Stimulated activated CD4-positive, alpha-beta T cell treated with anti-CD3 and anti-CD28 coated beads, Interleukin-2, amount 100 ng/mL, for 24 hours (primary cell): ENCODE measurements at places on chromosomes 2 and 18.

- no peak for DNase-seq
These were observed 111.3 kb upstream of the TLK1 start for GRCh38 chr2:171271971-171272436.

GRCh38 chr2:84969511-84970209 is 1.3 kb upstream of the KCMF1 start:
- peak; percentile 18 for DNase-seq

GRCh38 chr18:28766027-28766426 is 589.1 kb upstream of the CDH2 start:
- no peak for DNase-seq

- no peak for DNase-seq
These were observed 139.4 kb downstream of the NBAS start for GRCh38 chr2:15421753-15422152.

DNA sequence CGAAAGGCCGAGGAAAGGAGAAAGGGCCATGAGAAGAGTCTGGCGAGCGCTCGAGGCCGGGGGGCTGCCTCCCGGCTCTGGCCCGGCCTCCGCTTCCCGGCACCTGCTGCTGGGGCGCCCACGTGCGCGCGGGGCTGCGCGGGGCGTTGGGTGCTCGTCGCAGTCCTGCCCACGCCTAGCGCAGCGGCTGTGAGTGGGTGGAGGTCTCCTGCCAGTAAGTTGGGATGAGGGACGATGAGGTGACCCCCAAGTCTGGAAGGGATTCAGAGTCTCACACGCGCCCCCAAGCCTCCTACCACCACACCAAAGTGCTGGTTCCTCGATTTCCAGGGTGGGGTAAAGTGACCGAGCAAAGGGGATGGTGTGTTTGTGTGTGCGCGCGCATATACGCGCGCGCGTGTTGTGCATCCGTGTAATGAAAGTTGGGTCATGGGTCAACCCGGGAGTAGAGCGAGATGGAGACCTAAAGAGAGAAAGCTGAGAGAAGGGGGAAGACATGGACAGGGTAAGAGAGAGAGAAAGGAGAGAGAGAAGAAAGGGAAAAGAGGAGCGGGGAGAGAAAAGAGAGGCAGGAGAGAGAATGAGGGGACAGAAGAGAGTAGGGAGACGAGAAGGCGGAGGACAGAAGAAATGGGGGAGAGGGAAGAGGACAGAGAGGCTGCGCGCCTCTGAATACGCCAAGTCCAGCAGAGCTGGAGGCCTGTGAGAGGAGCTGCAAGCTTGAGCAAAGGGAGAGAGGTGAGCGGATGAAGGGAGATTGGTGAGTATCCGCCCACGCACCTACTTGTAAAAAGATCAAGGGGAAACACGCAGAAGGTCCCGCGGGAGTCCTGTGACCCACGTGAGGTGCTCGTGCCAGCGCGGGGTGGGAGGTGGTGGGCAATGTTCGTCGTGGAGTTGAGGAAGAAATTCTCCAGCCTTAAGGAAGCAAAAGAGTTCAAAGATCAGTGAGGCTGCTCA is 1.7 kb upstream of the NETO1 start:
- no peak for DNase-seq

- no peak for DNase-seq
These were observed 46.0 kb downstream of the CIB4 start for GRCh38 chr2:26595146-26595545.

DNA sequence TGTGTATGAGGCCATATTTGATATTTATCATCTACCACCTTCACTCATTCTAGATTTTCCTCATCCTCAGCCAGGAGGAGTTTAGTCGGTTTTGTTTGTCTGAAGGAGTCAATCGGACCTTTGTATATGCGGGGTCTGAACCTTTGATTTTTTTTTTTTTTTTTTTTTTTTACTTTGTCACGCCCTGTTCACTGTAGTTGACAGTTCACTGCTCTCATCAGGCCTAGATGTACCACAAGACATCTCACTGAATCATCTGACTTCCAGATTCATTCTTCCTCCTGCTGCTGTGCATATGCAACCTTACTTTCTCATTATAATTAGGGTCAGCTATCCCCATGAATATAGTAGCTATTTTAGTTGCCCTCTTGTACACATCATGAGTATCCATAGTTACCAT is 133.2 kb downstream of the ARHGAP15 start:
- no peak for DNase-seq

- DNase-seq = no peak
These were observed 400.1 kb downstream of the PARD3B start for GRCh38 chr2:204945376-204945775.

GRCh38 chr2:149020432-149020851 is 18.1 kb upstream of the LYPD6B start:
- DNase-seq = no peak

- no peak for DNase-seq
These were observed 2.2 kb upstream of the MFSD2B start for GRCh38 chr2:24007693-24008092.

- no peak for DNase-seq
These were observed 374.2 kb downstream of the EN1 start for GRCh38 chr2:118473241-118473640.

DNA sequence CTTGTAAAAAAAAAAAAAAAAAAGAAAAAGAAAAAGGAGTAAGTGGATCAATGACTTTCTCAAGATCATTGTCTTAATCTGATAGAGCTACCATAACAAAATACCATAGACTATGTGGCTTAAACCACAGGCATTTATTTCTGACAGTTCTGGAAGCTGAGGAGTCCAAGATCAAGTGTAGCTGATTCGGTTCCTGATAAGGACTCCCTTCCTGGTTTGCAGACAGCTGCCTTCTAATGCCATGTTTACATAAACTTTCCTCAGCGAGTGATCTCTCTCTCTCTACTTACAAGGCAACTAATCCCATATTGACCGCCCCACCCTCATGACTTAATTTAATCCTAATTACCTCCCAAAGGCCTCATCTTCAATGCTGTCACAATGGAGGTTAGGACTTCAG is 36.5 kb upstream of the SIX2 start:
- no peak for DNase-seq

DNA sequence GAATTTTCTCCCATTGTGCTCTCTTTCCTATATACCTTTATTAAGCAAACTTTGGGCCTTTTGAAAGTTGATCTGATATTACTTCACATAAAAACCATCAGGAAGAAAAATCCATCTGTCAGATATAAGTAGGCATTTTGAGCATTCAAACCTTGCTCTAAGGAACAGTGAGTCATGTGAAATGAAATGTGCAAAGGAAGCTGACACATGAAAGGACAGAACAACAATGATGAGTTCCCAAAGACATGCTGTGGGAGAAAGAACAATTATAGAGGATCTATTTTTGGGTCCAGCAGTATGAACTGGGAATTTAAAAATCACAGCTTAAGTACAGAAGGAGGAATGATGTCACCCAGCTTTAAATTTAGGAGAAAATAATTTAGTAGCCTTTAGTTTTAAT is 18.1 kb downstream of the CALCRL start:
- DNase-seq = no peak

- DNase-seq = no peak
These were observed 90.2 kb upstream of the SPATS2L start for GRCh38 chr2:200216310-200216709.

DNA sequence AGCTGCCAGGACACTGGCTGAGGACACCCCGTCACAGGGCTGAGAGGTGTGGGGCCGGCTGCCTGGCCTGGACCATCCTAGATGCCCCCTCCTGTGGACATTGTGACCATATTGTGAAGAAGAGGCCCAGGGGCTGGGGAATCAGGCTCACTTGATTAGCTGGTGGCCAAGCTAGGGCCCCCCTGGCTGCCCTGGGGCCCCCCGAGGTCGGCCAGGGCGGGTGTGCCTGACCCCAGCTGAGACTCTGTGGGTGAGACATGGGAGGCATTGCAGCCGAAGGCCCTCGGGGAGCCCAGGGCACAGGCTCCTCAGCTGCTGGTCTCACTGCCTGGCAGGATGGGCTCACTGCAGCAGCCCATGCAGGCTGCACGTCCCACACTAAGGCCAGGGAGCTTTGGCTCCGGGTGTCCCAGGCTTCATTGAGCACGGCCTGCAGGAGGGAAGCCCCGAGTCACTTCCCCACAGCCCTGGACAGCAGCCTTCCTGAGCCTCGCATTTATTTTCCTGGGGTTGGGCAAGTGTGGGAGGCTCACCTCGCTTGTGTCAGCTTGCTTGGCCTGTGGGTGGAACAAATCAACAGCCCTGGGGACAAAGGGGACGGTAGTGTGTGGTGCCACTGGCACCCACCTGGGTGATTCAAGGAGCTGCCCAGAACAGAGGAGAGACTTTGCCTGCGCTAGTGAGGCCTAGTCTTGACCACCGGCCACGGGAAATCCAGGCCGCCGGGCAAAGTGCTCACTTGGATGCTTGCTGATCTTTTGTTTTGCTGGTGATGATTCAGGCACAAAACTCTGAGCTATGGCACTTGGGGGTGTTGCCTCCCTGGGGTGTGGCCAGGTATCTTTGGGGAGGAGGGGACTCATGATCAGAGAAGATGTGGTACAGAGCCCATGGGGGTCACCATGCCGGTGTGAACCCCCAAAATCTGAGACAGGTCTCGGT is 1.3 kb downstream of the GAL3ST2 start:
- DNase-seq = no peak

DNA sequence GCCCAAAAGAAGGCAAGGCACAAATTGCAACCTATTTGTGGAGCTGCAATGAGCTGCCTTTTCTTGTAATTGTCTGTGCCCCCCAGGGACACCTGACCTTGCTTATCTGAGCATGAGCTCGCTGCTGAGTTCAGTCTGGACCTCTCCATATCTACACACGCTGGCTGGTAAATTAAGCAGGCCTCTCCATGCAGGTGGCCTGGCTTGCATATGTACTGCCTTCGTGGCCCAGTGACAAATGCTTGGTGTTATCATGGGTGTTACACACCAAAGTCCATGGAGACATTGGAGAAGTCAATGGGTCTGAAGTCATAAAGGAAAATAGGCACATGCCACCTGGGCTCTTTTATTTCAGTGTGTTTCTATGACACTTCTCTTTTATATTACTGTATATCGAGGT is 121.2 kb downstream of the IRS1 start:
- DNase-seq = no peak

GRCh38 chr2:38129987-38130386 is 54.0 kb upstream of the CYP1B1 start:
- no peak for DNase-seq

DNA sequence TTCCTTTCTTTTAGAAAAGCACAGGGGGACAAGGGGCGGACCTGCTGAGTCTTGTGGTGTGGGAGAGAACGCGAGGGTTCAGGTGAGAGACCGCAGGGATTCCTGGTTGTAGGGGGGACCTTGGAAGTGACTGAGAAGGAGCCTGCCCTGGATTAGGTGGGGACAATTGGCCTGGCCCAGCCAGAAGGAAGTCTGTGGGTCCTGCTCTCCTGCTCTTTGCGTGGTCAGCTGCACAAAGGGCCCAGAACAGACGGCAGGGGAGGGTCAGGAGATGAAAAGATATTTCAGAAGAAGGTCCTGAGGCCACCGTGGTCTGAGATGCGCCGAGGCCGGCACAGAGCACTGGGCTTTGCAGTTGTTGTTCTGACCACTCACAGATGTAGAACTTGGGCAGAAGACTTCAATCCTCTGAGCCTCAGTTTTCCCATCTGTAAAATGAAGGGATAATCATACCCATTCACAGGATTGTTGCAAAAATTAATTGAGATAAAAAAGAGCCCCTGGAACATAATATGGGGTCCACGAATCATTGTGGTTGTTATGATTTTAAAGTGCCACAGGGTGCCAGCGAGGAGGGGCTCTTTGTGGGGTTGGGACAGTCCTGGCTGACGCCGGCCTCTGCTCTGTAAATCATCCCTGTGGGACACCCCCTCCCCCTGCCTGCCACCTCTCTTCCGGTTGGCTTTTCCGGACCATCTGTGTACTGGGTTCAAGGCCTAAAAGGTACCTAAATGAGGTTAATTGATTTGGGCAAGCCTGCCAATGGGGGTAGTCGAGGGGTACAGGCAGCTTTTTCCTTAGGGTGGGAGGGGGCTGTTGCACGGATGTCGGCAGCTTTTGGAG is 1.8 kb downstream of the LPIN1 start:
- peak; percentile 34 for DNase-seq

GRCh38 chr2:54454548-54455130 is 1.5 kb upstream of the SPTBN1 start:
- no peak for DNase-seq

- no peak for DNase-seq
These were observed 16.4 kb downstream of the BZW1 start for GRCh38 chr2:200828104-200828503.

DNA sequence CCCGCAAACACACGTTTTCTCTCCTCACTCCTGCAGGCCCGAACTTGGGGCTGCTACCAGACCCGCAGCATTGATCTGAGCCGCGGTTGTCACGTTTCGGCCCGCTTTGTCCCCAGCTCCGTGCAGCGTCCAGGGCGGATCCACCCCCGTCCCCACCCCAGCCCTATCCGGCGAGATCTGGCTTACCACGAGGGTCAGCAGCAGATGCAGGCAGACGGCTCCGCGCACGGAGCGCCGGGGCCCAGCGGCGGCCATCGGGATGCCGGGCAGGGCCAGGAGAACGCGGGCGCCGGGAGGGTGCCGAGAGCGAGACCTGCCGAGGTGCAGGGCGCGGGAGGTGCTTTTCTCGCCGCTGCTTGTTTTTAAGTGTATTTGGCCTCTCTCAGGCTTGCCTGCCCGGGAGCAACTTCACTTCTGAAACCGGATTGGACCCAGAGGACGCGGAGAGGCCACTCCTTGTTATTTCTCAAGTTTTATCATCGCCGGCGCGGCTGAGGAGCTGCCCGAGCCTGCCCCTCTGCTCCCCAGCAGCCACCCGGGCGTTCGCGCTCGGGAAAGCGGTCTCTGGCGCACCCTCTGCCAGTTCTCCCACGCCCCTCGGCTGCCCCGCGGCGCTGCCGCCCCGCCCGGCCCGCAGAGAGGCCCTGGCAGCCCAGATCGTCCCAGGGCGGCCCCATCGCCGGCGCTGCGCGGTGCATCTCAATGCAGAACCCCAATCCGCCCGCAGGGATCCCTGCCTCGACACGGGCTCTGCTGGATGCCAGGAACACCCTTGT is at the start of gene DSC3:
DSC3 (minus strand) TSS at position 337 of the 776 bp plus-strand sequence; CDS start at position 255, 82 bp downstream.
- DNase-seq = no peak

- DNase-seq = no peak
These were observed 33.3 kb upstream of the CABLES1 start for GRCh38 chr18:23101861-23102432.
